ENCODE measurements at places on chromosomes 1 and 21.

GRCh38 chr1:39130325-39130724 is 74.2 kb upstream of the MACF1 start:
- no peak for DNase-seq

- DNase-seq: no peak
These were observed 479.9 kb upstream of the BRINP3 start for GRCh38 chr1:190957565-190957964.

GRCh38 chr21:32538147-32538792 is 47.1 kb downstream of the TCP10L start:
- no peak for DNase-seq

DNA sequence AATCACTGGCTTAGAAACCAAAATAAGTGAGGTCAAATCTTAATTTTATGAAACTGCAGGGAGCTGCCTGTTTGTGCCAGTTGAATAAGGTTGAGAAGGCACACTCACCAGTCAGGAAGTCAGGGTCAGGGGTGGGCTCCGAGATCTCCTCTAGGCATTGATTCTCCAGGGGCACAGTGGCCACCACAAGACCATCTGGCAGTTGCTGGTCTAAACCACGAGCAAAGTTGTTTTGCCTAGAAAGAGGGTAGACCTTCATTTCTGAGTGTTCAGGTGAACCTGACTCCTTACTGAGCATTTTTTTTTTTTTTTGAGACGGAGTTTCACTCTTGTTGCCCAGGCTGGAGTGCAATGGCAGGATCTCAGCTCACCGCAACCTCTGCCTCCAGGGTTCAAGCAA is 220.7 kb downstream of the ASTN1 start:
- DNase-seq: no peak

GRCh38 chr1:235513495-235514366 is 9.5 kb upstream of the B3GALNT2 start:
- DNase-seq: peak; percentile 54

DNA sequence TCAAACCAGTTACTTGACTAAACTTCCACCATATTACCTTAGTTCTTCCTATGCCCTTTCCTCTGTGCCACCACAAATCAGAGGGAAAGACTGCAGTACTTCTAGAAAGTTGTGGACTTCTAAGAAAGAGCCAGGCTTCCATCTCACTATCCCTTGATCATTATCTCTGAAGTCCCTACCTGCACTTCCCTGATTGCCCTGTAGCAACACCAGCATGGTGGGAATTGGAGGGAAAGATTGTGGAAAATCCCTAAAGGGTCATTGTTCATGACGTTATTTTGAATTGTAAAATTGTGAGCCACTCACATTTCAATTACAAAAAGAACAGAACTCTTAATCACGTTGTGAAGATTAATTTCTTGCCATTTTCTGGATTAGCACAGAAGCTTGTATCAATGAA is 23.4 kb upstream of the KIAA1614 start:
- no peak for DNase-seq

GRCh38 chr1:173148971-173149370 is 58.2 kb downstream of the TNFSF4 start:
- no peak for DNase-seq

DNA sequence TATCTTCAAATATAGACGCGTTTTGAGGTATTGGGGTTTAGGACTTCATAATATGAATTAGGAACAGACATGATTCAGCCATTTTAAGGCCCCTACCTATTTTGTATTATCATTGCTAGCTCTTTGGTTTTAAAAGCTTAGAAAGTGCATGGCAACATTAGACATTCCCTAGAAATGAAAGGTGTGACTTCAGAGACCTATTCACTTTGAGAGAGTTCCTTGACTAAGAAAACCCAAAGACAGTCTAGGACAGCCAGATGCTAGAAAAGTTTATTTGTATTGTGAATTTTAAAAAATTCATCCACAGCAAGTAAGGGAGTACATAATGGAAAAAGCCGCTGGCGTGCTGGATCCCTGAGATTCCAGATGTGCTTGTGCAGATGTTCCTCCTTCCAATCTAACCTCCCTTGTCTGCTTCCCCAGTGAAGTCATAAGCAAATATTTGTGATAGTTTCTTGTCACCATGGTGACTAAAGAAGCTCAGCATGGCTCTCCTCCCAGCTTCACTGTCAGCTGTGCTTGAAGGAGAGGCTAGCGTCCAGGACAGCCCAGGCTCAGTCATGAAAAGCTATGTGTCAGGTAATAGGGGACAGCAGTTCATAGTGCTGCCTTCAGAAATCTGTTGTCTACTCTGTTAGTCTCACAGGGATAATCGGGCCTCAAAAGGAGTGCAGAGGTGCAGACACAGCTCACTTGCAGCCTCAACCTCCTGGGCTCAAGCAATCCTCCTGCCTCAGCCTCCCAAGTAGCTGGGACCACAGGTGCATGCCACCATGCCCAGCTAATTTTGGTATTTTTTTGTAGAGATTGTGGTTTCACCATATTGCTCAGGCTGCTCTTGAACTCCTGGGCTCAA is 34.8 kb downstream of the KPNA6 start:
- no peak for DNase-seq

GRCh38 chr1:106268070-106268469 is 788.4 kb upstream of the PRMT6 start:
- DNase-seq: no peak

GRCh38 chr1:204885288-204885711 is 14.6 kb downstream of the NFASC start:
- DNase-seq: no peak

DNA sequence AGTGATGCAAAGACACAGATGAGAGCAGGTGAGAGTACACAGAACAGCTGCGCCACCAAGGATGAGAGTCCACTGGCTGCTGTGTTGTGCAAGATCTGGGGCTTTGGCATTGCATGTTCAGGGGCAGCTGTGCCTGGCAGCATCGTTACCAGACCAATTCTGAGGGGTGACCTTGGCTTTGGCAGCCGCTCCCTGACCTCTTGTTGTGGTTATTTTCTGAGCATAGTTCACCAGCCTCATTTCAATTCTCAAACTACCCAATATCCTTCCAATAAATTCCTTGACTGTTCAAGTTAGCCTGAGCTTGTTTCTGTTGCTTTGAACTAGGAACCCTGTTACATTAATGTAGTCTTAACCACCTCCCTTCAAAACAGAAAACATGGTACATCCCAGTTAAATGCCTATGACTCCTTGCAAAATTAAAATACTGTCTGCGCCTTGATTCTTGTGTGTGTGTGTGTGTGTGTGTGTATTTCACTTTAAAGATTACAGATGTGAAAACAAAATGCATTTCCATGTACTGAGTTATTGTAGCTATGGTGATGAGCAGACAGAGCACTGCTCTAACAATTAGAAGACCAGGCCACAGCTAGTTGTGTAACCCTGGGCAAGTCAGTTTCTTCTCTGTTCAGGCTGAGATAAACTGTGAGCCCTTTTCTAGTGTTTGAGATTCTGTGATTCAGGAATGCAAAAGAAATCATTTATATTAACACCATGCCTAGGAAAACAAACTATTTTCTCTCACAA is 106.3 kb upstream of the GUCA2B start:
- DNase-seq: no peak

DNA sequence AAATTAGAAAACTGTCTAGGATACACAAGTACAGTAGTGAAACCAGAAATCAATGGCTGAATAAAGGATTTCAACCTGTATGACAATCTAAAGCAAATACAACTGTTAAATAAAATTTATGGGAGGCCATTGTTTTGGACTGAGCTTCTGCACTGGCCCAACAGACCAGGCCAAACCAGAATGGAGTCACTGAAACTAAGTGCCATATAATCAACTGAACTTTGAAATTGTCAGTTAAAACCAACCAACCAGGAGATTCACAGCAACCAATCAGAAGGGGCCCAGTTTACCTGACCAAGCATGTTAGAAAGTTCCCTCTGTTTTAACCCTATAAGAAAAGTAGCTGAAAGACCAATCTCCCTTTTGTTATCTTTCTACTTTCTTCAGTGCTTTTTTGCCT is 30.5 kb upstream of the SOAT1 start:
- no peak for DNase-seq

DNA sequence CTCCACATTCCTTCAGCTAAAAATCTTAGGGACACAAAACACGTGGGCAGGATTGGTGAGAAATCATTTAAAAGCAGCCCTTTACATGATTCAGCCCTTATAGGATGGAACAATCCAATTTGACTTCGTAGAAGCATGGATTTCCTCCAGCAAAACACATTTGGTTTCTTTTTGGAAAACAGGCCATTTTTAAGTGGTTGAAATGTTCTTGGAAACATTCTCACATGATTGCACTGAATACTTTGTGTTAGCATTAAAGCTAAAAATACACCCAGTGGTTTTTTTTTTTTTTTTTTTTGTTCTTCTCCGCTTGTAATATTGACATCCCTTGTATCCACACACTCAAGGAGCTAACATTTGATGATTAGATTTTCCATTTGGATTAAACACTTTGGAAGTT is 42.1 kb upstream of the ABCG1 start:
- no peak for DNase-seq

DNA sequence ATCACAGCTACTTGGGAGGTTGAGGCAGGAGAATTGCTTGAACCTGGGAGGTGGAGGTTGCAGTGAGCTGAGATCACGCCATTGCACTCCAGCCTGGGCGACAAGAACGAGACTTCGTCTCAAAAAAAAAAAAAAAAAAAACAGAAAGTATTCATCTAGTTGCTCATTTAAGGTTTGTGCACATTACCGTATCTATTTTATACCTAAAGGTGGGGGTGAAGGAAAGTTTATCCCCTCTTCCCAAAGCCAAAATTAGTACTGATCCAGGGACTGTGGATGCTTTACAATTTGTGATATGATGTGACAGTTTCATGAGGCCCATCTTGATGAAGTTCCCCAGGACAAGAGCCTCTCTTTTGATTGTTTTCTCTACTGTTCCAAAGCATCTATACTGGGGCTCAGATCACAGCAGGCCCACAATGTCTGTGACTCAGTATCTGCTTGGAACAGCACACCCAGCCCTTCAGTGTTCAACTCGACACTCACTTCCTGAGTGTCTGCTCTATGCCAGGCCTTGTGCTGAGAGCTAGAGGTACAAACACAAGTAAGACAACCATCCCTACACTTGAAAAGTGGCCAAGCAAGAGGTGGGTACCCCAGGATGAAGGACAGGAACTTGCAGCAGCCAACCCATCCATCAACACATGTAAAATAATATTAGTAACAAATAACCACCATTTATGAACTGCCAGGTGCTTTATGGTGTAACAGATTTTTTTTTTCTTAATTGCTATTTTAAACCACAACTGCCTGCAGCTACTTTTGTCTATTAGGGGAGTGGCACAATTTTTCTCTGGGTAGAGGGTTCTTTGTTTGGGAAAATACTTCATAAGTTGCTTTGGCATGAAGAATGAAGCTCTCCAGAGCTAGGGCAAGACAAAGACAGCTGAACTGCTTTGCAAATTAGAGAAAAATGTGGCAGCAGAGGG is 29.0 kb upstream of the KHDRBS1 start:
- DNase-seq: no peak

DNA sequence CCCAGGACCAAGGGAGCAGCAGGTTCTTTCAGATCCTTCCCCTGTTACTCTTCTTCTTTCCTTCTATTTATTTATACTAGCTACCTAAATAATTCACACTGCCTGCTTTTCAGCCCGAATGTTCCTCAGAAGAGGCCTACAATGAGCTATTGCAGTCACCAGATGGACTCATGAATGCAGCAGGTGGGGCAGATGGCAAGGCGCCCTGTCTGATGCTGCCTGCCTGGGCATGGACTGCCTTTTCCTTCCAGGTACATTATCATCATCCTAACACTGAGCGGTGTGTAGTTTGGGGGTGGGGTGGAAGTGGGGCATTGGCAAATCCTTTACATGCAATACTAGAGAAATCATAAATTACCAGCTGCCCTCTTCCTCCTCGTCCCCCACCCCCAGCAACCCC is 17.6 kb downstream of the ESRRG start:
- peak; percentile 86 for DNase-seq
